Fibroblast of pulmonary artery (primary cell): ENCODE measurements at places on chromosomes 5 and 9.

- no peak for DNase-seq
Observed at GRCh38 chr9:113907282-113907681, 31.2 kb downstream of the ZNF618 start.

GRCh38 chr5:66477596-66477995 lies 118.6 kb upstream of the MAST4 start:
- peak; percentile 52 for DNase-seq

GRCh38 chr9:4124266-4124665 lies 175.6 kb downstream of the GLIS3 start:
- DNase-seq, result no peak

DNA sequence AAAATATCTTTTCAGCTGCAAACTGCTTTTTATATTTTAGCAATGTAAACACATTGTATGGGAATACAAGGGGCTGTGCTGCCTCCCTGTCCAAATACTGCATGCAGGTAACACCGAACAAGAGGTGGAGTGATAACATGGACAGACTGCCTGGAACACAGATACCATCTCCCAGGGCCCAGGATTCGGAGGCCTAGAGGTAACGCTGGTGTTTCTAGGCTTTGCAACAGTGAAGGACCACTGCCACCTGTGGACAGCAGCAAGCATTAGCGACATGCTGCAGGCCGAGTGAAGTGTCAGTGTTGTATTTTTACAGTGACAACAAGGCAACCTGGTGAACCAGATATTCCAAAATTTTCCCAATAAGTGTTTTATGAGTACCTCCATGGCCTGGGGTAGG lies 379.1 kb downstream of the DMRT2 start:
- peak; percentile 1 for DNase-seq

DNA sequence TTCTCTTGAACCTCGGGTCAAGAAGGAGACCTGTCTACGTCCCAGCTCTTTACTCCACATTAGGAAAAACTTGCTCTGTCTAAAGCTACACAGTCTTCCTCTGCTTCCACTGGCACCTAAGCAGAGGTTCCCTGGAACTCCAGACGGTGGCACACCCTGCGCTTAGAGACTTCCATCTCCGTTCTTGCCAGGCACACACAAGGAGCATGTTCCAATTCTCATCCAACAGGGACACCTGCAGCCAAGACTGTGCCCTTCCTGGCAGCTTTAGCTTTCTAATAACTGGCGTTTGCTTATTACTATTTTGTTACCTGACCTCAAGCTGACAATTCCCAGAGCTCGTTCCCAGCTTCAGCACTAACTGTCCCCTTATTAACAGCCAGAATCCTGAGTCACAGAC lies 16.0 kb downstream of the CAPSL start:
- DNase-seq, result no peak

GRCh38 chr9:134557331-134557730 lies 84.3 kb upstream of the COL5A1 start:
- no peak for DNase-seq

DNA sequence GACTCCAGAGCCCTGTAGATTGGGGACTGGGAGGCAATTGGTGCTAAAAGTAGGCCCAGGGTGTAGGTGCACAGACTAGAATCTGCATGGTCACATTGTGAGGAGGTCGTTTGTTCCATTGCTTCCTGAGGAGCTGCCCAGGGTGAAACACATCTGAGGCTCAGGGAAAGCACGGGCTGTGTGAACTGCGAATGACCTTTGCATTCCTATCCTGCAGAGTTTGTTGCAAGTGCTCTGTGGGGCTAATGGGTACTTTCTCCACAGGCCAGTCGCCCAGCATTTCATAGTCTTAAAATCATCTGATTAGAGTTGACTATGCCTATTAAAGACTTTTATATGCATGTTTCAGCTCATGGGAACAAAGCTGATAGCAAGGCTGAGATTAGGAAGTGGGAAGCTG lies 14.4 kb upstream of the SLC46A2 start:
- DNase-seq, result no peak

GRCh38 chr9:7507566-7508270 lies 291.9 kb downstream of the DMAC1 start:
- no peak for DNase-seq
